ENCODE measurements at places on chromosomes 4 and X.

GRCh38 chr4:102007959-102008425 is 217.5 kb downstream of the BANK1 start:
- no peak for DNase-seq

- no peak for DNase-seq
Observed at GRCh38 chr4:172352356-172352755, 539.2 kb downstream of the GALNTL6 start.

- DNase-seq: no peak
Observed at GRCh38 chr4:165355900-165356300, 22.9 kb upstream of the CPE start.

DNA sequence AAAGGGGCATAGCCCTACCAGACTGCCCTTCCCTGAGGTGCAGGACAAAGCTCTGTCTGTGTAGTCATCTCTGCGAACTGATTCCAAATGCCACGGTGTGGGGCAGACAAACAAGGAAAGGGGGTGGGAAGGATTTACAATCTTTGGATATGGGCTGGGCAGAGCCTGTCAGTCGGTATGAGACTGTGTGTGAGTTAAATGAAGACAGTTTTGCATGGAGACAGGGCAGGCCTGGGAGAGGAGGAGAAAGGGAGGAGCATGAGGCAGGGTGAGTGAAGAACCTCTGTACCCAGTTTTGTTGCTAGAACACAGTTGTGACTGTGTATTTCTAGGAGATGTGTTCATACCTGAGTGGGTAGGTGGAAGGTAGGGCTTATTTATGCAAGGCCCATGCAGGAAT is 59.4 kb upstream of the MSN start:
- no peak for DNase-seq

GRCh38 chrX:134566506-134566905 is 91.8 kb downstream of the PLAC1 start:
- no peak for DNase-seq

DNA sequence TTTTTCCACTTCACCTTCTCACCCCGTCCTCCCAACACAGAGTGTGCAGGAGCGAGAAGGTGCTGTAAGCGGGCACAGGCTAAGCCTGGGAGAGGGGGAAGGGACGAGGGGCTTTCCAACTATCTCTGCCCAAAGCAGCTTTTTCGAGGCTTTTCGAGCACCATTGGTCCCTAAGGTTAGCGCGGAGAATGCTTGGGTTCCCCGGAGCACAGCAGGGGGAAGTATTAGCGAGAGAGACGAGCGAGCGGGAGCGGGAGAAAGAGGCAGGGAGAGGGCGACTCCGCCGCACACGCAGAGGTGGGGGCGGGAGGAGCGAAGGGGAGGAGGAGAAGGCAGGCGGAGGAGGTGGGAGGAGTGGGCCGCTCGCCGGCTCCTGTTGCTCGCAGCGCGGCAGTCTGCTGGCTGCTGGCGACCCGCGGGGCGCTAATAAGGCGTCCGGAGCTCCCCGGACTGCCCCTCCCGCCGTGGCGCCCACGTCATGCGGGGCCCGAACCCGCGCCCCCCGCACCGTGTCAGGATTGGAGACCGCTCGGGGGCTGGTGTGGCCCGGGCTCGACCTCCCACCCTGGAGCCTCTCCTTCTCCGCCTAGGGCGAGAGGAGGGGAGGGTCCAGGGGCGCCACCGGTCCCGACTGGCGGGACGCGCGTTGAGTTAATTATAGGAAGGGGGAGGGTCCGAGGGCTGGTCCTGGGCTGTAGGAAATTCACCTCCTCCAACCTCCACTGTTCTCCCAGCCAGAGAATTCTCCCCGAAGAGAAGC is at the start of gene ADAMTS3:
TSS of gene ADAMTS3 (minus strand) at position 263 of the 760 bp plus-strand sequence. CDS start 459 bp downstream, outside the sequence.
- no peak for DNase-seq

DNA sequence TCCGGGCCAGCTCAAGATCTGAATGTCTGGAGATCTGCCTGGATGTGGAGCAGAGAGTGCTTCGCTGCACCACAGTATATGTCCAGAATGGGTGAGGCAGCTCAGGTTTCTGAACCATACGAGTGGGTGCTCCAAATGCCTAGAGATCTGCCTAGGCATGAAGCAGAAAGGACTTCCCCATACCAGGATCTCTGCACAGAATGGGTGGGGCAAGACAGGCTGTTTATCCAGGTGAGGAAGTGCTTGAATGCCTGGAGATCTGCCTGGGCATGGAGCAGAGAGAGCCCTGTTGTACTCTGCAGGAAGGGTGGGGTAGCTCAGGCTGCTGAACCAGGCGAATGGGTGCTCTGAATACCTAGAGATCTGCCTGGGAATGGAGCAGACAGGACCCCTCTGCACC is 45.4 kb upstream of the MAGEC2 start:
- no peak for DNase-seq

DNA sequence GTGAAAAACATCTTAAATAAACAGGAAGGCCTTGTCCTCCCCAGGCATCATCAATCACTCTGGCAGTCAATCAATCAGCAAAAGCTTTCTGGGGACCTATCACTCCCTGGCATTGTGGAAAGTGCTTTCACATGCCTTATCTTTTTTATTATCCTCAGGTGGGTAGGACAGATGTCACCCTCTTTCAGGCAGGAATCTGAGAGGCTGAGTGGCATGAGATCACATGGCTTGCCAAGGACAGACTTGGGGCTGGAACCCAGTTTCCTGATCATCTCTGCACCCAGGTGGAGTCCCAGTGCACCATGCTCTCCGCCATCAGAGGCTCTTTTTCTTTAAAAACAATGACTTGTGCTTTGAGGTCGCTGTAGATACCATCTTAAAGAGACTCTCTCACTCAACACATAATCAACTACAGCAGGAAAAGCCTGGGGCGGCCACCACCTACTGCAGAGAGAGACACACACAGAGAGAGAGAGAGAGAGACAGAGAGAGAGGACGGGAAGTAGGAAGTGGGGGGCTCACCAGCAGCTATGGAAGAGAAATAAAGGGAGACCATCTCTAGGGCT is 282.7 kb downstream of the PTTG2 start:
- DNase-seq: no peak

GRCh38 chrX:68571610-68572311 is 72.9 kb downstream of the YIPF6 start:
- no peak for DNase-seq

- DNase-seq: no peak
Observed at GRCh38 chr4:116516711-116517110, 568.7 kb downstream of the TRAM1L1 start.

GRCh38 chr4:85715991-85716737 is 241.2 kb downstream of the ARHGAP24 start:
- no peak for DNase-seq

- no peak for DNase-seq
Observed at GRCh38 chrX:97030463-97030862, 146.8 kb downstream of the RPA4 start.

DNA sequence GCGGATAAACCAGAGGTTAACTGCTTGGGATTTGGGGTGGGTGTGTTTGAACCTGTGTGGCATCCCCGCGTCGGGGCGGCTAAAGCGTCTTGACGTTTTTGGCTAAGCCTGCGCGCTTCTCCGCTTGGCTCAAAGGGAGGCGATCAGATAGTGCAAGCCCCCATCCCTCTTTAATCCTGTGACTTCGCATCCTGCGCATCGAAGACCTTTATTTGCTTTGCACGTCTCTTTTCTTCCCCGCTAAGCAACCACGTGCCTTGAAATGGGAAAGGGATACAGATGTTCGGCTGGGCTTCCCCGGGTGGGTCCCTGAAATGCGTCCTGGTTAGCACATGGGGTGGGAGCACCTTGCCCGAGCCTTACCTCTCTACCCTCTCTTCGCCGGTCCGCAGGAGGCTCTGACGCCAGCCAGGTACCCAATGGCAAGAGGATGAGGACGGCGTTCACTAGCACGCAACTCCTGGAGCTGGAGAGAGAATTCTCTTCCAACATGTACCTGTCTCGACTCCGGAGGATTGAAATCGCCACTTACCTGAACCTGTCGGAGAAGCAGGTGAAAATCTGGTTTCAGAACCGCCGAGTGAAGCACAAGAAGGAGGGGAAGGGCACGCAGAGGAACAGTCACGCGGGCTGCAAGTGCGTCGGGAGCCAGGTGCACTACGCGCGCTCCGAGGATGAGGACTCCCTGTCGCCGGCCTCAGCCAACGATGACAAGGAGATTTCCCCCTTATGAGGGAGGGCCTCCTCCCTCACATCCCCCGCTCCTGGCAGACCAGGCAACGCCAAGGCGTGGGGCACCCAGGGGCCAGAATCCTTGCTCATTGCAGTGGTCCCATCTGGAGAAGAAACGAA is 1.5 kb downstream of the GSX2 start:
- DNase-seq: no peak

- no peak for DNase-seq
Observed at GRCh38 chr4:121726642-121727268, 30.0 kb upstream of the ANXA5 start.

GRCh38 chr4:101596781-101597552 is 193.6 kb upstream of the BANK1 start:
- DNase-seq: no peak

GRCh38 chr4:27276307-27277073 is 415.8 kb downstream of the STIM2 start:
- no peak for DNase-seq

All from CD4-positive, alpha-beta T cell treated with Interferon gamma for 1 hour (primary cell).